PC-3 (cell line): ENCODE measurements at places on chromosomes 2 and 18. TPM values are rescaled to one million over a fixed set of nuclear protein-coding genes. Genes with fewer than 3 reads are reported as not detected.

GRCh38 chr2:157747695-157748370 is 119.2 kb upstream of the ACVR1C start:
- DNase-seq, result no peak

- no peak for DNase-seq
Observed at GRCh38 chr2:49003201-49003600, 151.1 kb downstream of the FSHR start.

- peak; percentile 74 for DNase-seq
Observed at GRCh38 chr18:5975111-5976002, 80.0 kb upstream of the TMEM200C start.

- peak; percentile 84 for DNase-seq
Observed at GRCh38 chr2:191167766-191168165, 17.0 kb upstream of the STAT4 start.

- peak; percentile 2 for DNase-seq
Observed at GRCh38 chr2:103401621-103402020, 639.8 kb downstream of the TMEM182 start.

Gene GALR1
- total RNA-seq, result not detected in 2 replicates

GRCh38 chr2:46230115-46230571 is 67.1 kb upstream of the EPAS1 start:
- DNase-seq, result no peak

DNA sequence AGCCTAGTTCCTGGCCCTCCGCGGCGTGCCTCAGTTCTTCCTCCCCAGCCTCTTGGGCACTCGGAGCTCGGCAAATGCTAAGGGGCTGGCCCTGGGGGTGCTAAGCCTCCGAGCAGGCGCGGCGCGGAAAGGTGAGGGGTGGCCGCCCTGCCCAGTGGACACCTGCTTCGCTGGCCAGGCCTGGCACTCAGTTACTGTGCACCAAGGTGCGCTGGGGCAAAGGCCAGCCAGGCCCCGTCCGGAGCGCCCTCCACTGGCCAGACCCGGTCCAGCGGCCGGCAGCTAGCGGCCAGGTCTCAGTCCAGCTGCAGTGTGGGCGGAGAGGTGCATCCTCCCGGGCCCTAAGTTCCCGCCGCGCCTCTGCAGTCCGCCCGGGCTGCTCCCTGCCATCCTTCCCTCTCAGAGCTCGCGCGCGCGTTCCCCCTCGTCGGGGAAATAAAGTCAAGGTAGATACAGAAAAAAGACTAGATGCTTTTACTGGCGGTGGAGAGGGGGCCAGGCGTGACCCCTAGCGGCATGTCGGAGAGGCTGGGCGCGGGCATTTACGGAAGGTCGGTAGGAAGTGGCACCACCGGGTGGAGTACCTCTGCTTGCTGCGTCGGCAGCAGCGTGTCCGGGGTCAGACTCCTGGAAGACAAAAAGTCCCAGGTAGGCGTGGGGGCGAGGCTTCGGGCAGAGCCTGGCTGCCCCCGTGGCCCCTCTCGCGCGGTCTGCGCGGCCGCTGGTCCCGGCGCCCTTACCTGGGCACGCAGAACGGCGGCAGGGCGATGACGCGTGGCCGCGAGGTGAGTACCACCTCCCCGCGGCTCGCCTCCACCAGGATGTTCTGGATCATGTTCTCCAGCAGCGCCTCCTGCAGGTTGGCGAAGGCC is 9.4 kb upstream of the CRYBA2 start:
- DNase-seq, result peak; percentile 74

DNA sequence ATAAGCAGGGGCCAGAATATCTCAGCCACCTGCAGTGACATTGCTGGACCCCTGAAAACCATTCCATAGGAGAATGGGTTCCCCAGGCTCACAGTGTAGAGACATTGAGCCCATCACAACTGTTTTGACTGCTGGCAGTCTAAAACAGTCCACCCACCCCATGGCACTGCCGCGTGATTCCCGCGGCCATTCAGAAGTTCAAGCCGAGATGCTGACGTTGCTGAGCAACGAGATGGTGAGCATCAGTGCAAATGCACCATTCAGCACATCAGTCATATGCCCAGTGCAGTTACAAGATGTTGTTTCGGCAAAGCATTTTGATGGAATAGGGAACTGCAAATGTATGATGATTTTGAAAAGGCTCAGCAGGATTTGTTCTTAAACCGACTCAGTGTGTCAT is 139.4 kb downstream of the GFPT1 start:
- DNase-seq, result no peak

Gene RIT2
- total RNA-seq, result not detected in 2 replicates

- no peak for DNase-seq
Observed at GRCh38 chr2:219907011-219907365, 279.6 kb downstream of the SLC4A3 start.
